ENCODE measurements at places on chromosomes 7 and 10.

DNA sequence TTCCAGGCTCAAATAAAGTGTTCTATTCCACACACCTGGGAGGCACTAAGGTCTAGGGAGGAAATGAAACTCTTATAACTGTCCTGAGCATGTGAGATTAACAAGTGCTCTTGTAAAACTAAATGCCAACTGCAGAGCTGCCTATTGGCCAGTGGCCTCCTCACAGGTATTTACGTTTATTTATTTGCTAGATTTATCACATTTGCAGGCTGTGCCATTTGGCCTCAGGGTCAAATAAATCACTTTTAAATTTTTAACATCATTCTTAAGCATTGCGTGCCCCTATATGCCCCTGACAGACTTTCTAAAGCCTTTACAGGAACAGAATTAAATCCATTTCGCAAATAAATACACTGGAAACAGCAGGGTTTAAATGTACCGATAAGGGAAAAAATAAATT is 381.8 kb upstream of the NFE2L3 start:
- no peak for DNase-seq

DNA sequence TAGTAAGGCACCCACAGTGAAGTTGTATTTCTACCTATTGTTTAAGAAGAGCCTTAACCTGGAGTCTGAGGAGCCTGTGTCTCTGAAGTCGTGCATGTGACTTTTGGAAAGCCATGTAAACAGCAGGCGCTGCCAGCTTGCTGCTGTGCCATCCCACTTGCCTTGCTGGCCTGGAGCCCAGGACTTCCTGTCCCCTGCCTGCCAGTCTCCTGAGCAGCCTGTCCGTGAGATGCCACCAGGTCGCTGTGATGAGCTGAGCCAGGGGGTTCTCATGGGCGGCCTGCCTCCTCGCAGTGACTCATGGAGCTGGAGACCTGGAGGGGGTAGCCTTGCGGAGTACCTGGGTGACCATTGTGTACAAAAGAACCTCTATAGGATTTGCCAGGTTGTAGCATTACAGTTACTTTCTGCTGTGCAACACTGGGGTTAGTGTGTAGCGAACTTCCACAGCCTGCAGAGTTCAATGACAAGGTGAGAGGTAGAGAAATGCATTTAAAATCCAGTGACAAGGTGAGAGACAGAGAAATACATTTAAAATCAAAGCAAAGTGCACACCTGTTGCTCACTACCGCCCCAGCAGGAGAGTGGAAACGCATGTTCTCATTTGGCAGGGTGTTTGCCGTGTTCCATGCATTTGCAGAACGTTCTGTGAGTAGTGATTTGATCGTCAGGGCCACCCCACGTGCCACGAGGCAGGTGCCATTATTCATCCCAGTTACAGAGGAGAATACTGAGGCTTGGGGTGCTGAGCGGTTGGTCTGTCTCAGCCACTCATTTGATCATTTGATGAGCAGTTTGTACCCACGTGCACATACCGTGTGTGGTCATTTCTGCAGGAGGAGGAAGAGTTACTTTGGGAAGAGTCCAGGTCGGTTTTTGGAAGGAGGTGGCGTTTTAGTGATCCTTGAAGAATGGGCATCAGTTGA is 36.6 kb upstream of the BHLHA15 start:
- DNase-seq = no peak

DNA sequence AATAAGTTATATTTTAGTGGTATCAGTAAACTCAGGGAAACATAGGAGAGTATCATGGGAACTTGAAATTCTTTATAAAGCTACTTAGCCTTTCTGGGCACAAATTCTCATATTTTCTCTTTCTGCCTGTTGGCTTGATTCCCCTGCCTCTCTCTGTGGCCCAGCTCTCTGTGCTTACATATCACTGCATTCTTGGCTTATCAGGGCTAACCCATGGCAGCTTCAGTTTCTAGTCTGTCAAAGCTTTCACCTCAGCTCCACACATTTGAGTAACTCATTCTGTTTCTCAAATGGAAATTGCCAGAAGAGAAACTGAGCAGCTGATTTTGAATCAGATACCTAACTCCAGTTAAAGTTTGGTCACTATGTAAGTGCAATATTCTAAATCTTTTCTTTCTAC is 713.1 kb downstream of the DNAJB9 start:
- DNase-seq = no peak

DNA sequence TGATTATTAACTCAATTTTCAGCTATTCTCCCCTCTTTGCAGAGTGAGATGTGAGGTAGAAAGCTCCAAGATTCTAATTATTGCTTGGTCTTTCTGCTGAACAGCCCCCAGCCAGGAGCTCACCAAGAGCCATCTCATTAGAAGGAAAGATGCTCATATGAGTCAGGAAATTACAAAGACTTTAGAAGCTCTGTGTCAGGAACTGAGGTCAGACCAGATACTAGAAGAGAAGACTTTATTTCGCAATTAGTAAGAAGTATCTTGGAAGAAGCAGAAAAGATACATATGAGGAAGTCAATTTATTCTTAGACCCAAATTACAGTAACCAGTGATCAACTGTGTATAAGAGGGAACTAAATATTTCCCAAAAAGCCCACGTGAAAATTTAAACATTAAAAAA is 626.9 kb downstream of the ZWINT start:
- no peak for DNase-seq

Data from stimulated activated CD8-positive, alpha-beta memory T cell treated with anti-CD3 and anti-CD28 coated beads, Interleukin-4, amount 100 ng/mL, for 48 hours (primary cell).